ENCODE measurements at places on chromosomes 2 and 18.

DNA sequence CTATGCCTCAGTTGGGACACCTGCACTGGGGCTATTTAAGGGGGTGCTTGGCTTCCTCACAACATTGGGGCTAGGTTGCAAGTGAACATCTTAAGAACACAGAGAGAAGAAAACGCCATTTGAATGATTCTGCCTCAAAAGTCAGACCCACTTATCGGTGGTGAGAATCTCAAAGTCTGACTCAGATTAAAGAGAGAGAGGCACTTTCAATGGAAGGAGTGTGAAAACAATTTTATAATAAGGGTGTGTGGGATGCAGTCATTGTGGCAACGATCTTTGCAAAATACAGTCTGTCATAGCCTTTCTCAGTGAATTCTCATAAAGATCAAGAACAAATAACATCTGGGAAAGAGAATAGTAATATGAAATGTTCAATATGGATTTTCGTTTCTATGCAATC is 41.8 kb downstream of the CCDC102B start:
- DNase-seq, result no peak

DNA sequence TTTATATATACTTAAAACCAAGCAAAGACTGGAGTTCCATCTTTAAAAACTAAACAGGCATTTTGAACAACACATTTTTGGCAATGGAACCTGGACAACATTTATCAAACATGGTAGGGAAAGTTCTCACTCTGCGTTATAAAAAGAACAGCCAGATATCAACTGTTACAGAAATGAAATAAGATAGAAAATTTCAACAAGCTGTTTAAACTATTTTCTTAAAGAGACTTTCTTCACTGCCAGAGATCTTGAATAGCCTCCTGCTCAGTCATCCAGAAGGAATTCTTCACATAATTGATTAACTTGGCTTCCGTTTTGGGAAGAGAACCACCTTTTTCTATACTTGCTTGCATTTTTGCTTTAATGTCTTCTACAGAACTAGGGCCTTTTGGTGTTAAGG is 166.0 kb upstream of the PIK3C3 start:
- no peak for DNase-seq

DNA sequence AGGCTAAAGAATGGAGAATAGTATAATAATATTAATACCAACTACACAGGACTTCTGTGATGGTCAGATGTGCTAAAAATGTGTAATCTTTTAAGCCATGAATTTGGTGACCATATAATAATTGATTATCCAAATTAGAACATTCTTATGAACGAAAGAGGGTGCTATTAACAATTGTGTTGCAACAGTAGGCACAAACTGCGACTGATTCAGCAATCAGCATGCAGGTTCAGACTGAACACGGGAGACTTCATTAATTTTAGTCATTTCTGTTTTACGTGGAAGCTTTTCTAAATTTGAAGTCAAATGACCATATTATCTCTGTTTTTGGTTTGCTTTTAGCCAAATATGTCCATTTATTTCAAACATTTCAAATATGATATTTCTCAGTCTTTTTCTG is 54.6 kb upstream of the CHST9 start:
- DNase-seq, result no peak

DNA sequence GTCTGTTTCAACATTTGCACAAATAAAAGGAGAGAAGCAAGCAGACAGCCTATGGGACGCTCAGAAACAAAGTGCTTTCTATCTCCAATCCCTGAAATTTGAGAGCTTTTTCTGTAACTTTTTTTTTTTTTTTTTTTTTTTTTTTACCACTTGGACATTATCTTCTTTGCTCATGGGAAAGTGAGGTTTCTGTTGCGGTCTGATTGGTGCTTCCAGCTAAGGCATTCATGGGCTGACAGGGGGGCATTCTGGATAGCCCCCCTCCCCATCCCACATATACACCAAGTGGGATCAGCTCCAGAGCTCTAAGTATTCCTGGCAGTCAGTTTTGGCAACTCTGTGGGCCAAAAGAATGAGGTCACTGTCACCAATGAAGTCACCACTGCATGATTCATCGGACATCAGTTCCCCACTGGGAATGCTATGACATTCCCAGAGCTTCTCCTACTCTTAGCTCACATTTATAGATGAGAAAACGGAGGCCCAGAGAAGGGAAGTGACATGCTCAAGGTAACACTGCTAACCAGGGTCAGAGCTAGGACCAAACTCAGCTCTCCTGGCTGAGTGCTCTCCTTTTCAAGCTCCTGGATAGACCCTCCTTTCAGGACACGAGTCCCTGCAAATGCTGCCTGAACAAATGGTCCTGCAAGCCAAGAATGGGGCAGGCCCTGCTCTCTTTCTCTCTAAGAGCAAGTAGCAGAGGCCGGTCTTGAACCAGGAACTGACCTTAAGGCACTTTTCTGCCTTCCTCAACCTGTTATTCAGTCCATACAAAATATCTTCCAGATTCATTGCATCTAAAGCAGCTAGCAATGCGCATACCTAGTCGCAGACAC is 61.3 kb downstream of the TMEM247 start:
- DNase-seq, result no peak

DNA sequence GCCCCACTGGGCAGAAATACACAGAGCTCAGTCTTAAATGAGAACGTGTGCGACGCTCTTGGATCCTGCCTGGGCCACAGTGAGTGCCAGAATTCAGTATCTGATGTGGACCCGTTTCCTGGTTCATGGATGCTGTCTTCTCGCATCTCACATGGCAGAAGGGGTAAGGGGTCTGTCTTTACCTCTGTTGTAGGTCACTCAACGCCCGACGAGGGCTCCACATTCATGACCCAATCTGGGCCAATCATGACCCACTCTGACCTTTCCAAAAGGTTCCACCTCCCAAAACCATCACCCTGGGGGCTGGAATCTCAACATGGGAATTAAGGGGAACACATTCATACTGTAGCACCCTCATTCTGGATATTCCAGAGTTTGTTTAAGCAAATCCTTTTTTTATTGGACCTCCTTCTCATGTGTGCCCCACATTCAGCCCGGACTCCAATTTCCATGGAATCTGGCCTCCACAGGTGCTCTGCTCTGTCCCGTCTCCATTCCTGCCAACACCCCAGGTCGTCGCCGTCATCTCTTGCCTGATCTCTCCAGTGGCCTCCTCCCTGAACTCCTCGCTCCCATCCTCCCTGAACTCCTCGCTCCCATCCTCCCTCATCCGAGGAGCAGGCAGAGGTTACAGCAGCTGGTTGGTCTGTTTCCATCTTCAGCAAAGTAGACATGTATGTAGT is 78.9 kb upstream of the OTOS start:
- no peak for DNase-seq

- DNase-seq, result no peak
Measured at GRCh38 chr18:76960528-76961035, 138.2 kb downstream of the ZNF236 start.

DNA sequence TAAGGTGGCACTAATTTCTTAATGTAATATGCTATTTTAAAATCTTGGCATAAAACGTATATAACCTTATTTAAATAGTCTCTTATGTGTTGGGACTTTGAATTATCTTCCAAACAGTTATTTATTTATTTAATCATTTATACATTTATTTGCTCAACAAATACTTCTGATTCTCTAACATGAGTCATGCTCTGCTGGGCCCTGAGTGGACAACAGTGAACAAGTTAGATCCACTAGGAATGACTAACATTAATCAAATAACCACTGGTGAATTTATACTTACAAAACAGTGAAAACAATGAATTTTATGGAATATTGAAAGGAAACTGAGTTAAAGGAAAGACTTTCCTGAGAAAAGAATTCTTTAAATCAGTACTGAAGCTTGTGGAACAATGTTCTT is 1257.2 kb upstream of the CHAC2 start:
- no peak for DNase-seq

- no peak for DNase-seq
Measured at GRCh38 chr18:73365018-73365417, 497.2 kb upstream of the NETO1 start.

- DNase-seq, result no peak
Measured at GRCh38 chr2:14385043-14385442, 247.5 kb upstream of the LRATD1 start.
